Left kidney (tissue), 8 donors: ENCODE measurements at places on chromosomes 2 and 18.

- DNase-seq: no peak
Measured at GRCh38 chr2:58501371-58502160, 260.4 kb upstream of the FANCL start.

DNA sequence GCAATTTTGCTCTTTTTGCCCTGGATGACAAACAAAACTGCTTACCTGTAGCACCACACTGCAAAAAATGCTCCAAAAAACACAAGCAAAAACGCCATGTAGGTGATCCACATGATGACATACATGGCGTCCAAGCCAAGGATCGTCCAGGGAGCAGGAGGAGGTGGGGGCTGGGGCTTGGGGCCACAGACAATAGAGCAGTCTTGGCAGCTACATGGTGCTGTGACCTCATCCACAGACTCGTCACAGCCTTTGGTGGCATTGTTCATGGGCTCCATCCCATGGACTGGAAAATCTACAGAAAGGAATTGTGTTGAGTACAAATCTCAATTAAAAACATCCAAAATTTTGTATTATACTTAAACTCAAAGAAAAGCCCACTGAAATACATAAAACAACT is 26.1 kb downstream of the NPC1 start:
- no peak for DNase-seq

- no peak for DNase-seq
Measured at GRCh38 chr18:12625241-12625640, 32.7 kb downstream of the SPIRE1 start.

- DNase-seq: no peak
Measured at GRCh38 chr18:75033516-75033915, 175.4 kb downstream of the PTGR3 start.

GRCh38 chr2:233656443-233656842 is 15.3 kb upstream of the UGT1A9 start:
- DNase-seq: no peak

DNA sequence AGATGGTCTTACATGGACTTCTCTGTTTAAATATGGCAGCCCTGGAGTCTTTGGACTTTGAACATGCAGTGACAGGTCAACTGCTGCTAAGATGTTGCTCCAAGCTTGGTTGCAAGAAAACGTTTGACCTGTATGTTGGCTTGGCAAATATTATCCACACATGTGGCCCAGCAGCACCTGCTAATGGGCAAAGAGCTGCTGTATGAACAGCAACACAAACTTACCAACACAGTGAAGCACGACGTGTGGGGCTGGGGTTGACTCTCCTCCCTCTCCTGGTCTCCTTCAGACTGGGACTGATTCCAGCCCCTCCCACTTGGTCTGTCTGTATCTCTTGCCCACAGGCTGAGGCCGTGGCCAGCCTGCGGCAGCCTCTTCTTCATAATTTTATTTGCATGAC is 3.8 kb downstream of the KCNE4 start:
- no peak for DNase-seq

DNA sequence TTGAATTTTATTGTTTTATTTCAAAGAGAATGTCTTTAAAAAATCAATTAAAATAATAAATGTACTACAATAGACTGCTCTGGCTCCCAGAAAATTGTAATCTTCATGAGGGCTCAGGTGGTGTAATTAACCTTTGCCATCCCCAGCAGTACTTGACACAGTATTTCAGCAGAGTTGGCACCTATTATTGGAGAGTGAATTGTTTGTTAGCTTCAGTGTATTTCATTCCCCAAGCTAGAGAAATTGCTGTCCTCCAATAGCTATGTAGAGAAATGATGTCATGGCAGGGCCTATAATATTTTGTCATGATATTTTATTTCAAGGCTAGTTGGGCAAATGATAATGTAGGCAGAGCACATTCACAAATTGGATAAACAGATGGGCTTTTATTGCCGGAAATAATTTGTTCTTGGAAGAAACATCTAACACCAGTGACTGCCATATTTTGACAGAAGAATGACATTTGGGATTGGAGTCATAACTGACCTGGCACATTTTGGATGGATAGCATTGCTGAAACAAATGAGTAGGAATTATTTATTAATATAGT is 712.0 kb upstream of the NXPH2 start:
- DNase-seq: no peak

GRCh38 chr18:36338403-36338933 is 41.0 kb downstream of the FHOD3 start:
- DNase-seq: no peak

- DNase-seq: no peak
Measured at GRCh38 chr18:8611916-8612576, 2.8 kb downstream of the RAB12 start.

- no peak for DNase-seq
Measured at GRCh38 chr2:236558036-236558435, 11.6 kb upstream of the ACKR3 start.

DNA sequence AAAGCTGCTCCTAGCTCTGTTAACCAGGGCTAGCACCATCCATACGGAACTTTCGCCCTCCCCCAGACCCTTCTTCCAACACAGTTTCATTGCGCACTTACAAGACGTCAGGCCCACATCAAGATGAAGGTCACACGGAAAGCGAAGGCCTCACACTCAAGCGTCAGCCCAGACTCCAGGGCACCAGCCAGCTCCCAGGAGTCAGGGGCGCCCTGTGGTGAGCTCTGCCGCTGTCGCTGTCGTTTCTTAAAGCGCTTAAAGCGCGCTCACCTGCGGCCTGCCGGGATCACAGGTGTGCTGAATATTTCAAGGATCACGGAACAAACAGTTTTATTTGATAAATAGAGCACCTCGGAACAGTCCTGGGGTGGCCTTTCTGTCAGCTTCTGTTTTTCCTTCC is 163.1 kb downstream of the CDH20 start:
- DNase-seq: no peak

DNA sequence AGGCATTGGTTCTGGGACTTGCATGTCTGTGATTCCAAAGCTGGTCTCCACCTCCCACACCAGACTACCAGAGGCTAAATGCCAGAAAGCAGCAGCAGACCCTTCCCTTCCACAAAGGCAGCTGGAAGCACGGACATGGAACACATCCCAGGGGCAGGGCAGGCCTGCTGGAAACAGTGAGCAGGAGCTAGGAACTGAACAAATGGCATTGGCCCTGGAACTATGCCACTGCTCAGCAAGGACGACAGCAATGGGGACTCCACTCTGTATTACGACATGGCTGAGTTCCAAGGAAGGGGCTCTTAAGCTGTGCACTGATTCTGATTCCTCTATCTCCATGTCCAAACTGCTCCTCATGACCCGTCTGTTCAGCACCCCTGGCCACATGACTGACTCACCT is 77.8 kb upstream of the TFCP2L1 start:
- DNase-seq: no peak

DNA sequence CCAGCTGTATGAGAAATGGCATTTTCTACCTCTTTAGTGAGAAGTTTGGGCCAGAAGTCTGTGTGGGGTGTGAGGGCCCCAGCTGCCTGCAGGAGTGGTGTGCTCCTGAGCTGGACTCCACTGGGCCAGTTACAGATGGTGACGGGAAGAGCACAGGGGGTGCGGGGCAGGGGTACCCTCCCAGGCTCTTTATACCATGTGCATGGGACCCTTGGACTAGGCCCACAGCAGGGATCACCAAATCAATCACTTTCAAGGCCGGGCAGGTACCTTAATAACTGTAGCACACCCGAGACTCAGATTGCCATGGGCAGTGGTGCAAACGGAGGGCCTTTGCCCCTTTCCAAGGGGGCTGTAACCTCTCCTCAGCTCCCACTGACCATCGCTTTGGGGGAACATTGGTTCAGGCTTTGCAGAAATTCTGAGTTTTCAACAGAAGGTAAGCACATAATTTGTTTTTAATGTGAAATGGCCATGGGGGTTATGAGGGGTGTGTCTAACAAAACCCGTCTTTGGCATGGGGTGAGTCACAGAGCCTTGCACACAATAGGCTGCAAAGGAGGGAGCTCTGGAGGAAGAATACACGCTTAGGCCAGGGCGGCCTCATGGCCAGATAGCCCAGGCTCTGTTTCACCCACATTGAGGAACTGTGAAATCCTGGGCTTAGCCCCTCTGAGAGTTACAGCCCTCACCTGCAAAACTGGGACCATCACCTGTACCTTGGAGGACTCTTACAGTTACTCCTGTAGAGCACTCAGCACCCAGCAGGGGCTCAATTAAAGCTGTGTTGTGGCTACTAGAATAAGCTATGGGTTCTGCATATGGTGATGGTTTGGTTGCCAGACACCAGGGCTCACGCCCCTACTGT is 141.0 kb upstream of the BCL2L11 start:
- DNase-seq: no peak

DNA sequence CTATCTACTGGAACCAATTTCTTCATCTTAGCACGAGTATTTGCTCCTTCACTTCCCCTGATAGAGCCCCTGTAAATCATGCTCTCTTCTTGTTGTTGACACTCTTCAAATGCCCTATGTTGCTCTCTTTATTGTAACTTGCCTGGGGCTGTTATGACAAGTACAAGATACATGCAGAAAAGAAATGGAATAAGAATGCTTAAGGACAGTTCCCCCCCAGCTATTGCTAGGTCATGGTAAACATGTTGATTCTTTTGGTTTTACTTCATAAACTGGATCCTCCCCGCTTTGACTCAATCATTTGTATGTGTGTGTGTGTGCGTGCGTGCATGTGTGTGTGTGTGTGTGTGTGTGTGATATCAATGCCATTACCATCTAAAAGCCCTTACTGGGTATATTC is 368.5 kb upstream of the CNTNAP5 start:
- no peak for DNase-seq

GRCh38 chr2:105379741-105380186 is 19.1 kb downstream of the FHL2 start:
- DNase-seq: no peak

DNA sequence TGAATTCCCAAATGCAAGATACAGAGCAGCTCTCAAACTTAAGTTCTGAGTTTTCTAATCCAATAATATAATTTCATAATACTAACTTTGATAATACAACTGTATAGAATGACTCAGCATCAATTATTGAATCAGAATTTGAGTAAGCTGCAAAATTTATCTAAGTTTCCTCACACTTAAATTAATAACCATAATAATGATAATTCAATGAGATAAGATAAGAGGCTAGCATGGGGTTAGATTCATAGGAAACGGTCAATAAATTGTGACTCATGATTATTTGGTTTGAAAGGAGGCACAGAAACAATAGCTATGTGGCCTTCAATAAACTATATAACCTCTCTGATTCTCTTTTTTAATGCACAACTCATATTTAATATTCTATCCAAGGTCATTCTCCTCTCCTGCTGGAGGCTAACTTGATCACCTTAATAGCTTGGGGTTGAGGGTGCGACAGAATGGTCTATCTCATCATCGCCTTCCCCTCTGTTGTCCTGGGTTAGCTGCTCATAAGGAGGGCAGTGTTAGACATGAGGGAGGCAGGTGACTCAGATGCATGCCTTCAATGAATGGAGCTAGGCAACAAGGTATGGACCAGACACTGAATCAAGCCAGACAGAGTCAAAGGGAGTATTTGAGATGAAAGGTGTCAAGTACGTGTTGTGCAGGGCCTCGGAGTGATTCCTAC is 36.2 kb upstream of the BMP10 start:
- no peak for DNase-seq

DNA sequence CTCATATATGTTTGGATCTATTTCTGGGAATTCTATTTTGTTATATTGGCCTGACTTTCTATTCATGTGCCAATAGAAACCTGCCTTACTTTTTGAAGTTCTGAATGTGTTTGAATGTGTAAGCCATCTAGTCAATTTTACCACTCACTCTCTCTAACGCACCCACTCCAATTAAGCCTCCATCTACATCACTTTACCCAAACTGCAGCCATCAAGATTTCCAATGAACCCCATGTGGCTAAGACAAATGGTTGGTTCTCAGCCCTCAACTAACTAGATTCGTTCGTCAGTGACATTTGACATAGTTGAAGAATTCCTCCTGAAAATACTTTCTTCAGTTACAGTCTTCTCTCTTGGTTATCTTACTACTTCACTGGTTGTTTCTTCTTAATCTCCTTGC is 137.3 kb upstream of the FSHR start:
- DNase-seq: no peak

- DNase-seq: no peak
Measured at GRCh38 chr2:215447673-215448081, 11.8 kb upstream of the FN1 start.

GRCh38 chr2:188519136-188519535 is 227.5 kb downstream of the GULP1 start:
- DNase-seq: no peak

- no peak for DNase-seq
Measured at GRCh38 chr2:236194786-236195185, 26.6 kb upstream of the GBX2 start.

GRCh38 chr18:28691496-28691840 is 514.5 kb upstream of the CDH2 start:
- no peak for DNase-seq

DNA sequence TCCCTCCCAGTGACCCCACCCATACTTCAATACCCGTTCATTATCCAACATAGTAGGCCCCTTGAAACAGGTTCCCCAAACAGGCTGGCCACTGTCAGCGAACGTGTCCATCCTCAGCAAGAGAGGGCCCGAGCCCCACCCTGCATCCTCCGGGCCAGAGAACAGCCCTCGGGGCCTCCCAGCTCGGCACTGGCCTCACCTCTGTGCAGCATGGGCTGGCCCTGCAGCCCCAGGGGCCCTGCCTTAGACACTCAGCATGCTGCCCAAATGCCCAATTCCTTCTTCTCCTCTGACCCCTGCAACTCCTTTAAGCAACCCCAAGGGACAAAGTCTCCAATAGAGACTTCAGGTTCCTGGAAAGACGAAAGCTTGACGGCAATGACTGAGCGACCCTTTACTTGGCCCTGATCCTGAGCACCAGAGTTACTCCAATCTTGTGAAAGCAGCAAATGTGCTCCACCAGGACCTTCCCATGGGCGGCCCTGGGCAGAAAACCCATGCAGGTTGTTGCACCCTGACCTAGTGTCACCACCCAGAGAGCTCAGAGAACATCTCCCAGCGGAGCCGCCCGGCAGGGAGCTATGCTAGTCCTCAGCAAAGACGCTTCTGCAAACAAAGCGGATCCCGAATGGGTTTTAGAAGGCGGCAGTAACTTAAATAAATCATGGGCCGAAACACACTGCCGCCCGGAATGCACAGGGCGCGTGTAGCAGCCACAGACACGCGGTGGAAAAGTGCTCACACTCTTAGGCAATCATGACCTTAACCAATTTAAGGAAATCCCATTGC is 782 bp downstream of the COL6A3 start:
- DNase-seq: no peak

DNA sequence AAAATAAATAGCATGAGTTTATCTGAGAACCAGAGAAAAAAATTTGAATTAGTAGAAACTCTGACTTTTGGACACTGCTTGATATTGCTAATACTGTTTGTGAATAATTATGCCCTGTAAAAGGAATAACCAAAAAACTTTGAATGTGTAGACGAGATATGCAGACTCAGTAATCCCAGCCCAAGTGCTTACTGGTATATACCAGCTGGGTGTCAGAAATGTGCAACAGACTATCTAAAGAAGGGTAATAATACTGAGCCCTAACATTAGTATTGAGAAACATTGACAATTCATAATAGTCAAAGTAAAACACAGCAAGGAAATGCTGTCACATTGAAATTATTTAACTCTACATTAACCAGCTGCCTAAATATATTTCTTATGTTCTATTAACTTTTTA is 60.5 kb upstream of the ZC3H15 start:
- DNase-seq: no peak
